ENCODE measurements at places on chromosomes 2 and 18.

DNA sequence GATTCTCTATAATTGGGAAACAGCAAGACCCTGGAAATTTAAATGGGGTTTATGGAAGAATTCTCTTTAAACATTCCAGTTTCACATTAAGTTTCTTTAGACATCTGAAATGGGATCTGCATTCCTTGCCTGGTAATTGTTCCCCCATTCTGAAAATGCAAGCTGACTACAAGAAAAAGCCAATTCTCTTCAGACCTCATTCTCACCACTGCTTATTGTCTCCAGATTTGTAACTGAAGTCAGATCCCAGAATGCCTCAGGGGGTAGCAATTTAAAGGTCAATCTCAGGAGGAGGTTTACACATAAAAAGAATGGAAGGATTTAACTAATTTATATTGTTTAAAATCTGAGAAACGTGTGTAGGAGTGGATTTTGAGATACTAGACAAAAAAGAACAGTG, 41.2 kb downstream of the COL3A1 start:
- no peak for DNase-seq

DNA sequence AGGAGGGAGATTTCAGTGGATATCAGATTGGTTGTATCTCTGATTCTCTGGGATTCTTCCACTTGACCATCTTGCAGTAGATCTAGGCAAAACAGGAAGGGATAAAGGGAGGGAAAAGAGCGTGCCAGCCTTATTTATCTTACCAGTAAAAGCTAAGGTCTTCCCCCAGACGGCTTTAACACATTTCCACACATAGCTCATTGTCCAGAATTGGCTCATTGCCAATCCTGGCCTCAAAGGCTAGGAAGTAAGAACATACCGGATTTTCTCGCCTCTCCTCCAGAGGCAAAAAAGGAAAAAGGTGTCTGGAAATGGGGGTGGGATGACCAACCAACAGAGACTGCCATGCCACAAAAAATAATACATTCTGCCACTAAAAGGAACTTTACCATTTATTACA, 411.6 kb upstream of the NRP2 start:
- DNase-seq: no peak

DNA sequence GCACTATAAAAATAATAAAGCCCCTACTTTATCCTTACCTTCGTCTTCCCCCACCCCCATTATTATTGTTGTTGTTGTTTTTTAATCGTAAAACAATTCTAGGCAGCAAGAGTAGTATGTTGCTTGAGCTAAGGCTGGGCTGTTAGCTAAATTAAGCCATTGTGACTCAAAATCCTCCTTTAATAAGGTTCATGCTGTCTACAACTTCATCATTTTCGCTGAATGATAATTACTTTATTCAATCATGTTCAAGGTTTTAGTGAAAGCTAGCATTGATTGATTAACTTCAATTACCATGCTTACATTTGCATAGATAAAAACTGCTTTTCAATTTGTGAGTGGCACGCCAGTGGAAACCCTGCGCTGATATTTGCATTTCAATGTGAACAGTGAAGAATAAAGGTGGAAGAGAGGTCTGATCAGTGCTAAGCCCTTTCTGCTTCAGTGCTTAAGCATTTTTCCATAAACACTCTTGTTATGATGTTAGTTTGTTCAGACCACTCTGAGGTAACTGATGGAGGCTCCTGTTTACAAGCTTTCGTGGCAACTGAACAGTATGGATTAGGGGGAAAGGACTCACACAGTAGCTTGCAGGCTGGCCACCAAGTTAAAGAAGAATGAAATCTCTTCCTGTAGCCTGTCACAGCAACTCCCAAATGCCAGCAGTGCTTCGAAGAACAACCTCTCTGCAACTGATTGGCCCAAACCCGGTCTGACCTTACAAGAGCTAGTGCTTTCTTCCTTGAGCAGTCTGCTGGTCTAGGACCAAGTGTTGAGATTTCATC, 156.8 kb downstream of the GPD2 start:
- no peak for DNase-seq

DNA sequence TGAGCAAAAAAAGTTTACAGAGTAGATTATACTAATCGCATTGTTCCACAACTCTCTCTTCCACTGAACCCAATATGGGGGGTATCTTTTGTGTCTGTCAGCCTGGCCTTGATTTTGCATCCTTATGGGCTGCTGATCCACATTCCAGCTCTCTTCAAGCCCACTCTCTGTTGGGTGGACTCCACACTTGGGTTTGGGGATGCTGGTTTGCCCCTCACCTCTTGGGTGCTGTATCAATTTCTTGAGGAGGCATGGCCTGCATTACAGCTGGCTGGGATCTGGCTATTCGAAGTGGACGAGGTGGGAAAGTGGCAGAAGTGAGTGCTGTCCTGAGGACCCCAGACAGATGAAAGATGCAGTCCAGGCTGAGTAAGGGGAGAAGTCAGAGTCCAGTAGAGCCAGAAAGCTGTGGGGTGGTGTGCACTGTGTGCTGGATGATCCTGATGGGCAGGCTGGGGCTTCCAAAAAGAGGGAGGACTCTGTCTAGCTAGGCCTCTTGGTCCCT, 141.4 kb downstream of the CAPN13 start:
- no peak for DNase-seq

GRCh38 chr2:27495840-27496356, 741 bp upstream of the GCKR start:
- DNase-seq: no peak

GRCh38 chr2:240876035-240876474, 7.4 kb downstream of the AGXT start:
- DNase-seq: no peak

DNA sequence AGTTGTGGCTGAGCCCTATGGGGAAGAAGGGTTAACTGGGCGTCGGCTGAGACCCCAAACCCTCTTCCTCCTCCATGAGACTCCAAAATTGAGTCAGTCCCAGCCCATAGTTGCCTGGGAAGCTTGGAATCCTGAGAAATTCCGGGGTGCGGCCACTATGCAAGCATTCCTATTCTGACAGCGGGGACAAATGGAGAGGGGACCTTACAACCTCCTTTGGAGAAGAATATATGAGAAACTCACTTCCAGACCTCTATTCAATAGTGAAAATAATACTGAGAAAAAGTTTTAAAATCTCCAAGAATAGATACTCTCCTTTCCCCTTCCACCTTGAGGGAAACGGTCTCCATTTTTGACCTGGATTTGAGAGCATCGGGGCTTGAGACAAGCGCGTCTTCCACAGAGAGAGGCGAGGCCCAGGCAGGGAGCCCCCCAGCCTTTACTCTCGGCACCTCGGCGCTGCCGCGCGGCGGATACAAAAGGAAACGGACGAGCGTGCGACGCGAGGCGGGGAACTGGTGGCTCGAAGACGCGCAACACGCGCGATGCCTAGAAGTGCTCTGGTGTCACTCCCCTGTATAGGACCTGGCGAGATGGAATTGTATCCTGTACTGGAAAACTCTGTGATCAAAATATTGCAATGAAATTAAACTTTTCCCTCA, 11.1 kb downstream of the NR4A2 start:
- no peak for DNase-seq

GRCh38 chr2:152542995-152543481, 174.2 kb downstream of the PRPF40A start:
- no peak for DNase-seq

DNA sequence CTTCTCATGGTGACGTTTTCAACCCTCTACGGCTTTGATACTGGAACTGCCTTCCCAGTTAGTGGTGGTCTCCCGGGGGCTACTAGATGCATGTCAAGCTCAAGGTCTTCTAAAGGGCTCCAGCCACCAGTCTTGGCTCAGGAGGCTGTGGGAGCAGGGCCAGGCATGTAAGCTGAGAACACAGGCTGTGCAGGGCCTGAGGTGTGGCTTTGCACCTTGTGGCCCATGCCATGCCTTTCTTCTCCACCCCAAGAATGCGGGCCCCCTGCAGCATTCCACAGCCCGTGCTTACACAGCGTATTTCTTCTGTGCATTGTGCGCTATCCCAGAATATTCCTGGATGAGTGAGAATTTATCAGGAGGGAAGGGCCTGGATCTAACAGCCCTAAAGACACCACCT, 144.9 kb downstream of the SEPTIN10 start:
- DNase-seq: no peak

DNA sequence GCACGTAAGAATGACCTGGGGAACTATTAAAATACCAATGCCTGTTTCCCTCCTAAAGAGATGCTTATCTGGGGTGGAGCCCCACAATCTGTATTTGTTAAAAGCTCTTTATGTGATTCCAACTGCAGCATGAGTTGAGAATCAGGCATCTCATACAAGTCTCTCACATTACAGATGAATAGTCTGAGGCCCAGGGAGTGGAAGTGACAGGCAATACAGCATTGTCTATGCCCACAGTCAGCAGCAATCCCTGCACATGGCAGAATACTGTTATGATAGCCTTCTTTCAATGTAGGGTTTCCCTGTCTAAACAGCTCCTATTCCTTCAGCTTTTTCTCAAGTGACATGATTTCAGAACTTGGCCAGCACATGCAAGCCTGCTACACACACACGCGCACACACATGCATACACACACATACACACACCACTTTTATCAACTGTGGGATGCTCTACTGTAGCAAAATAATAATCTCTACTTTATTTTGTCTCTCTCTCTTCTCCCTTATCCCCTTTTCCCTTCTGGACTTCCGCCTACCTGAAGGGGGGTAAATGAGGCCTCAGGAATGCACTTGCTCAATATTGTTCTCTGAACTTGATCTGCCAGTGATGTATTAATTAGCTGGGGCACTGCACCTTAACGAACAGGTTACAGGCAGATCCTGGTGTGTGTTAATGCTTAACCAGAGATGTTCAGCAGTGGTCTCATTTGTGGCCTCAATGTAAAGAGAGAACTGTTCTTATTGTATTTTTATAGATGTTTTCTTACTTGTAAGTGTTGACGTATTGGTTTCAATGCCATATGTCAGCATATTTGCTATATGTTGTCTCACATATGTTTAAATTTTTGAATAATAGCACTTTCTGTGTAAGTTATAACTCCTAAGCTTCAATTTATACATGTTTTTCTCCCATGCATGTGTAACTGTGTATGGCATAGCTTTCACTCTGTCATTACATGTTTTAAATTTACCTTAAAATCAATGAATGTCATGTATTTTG, 116.0 kb downstream of the SETBP1 start:
- no peak for DNase-seq

DNA sequence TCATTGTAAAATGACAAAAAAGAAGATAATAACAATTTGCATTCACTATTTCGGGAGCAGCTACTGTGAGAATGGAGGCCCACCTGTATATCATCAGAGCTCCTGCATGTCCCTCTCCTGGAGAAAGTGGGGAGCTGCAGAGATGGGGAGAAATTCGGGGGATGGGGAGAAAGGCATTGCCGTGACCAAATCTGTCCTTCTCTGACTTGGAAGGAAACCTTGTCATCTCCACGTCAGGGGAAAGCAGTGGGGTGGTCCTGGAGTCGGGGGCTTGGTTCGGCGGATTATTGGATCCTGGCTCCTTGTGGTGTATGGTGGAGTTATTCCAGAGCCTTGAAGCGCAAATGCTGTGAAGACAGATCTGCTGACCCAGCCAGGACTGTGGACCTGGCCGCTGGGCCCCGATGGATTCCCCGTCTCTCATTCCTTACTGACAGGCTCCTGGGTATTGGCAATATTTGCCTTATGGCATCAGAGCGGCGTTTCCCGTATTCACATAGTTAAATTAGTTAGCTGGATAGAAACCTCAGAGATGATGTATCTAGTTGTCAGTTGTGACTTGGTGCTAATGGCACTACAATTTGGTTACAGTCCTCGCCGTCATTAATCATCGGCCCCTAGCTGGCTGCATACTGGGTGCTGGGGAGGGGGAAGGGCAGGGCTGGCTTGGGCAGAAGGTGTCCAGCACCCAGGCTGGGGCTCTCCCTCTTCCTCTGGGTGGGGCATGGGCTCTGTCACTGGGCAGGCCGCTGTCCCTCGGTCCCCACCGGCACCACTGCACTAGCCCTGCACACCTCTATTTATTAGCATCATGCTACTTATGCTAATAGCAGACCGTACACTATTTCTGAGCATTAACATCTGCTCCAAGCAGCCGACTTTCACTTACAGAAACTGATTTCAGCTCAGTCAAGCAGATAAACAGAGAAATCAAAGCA, 31.7 kb downstream of the CELF4 start:
- no peak for DNase-seq

DNA sequence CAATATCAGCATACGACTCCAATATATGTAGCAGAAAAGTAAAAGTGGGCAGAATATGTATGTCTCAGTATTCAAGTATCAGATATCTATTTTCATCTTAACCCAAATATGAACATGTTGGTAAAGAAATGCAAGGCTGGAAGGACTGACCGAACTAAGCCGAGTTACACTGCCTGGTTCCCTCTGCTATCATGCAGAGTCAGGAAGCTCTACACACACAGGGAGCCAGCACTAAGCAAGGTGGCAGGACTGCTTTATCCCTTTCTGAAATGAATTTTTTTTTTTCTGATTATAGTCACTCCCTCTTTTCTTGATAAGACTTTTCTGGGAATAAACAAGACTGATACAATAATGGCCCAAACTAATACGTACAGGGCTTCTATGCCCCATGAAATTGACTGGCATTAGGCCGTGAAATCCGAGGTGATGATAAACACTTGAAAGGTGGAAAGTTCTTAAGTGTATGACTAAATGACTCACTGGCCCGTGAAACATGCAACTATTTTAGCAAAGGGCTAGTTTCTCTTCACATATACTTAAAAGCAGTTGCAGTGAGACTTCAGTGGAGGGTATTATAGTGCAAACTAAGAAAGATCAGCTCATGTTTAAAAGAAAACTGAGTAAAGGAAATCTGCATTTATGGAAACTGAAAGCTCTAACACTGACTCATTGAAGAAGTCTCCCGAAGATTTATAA, 14.9 kb downstream of the DPP4 start:
- no peak for DNase-seq

DNA sequence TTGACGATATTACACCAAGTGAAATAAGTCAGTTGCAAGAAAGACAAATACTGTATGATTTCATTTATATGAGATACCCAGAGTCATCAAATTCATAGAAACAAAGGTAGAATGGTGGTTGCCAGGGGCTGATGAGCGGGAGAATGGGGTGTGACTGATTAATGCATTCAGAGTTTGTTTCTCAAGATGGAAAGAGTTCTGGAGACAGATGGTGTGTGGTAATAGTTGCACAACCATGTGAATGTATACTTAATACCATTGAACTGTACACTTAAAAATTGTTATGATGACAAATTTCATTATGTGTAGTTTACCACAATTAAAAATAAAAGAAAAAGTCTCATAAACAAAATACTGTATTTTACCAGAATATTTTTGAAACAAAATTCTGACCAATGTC, 117.3 kb downstream of the PIGN start:
- DNase-seq: no peak

GRCh38 chr2:48469731-48470130, 60.2 kb upstream of the STON1 start:
- DNase-seq: no peak

DNA sequence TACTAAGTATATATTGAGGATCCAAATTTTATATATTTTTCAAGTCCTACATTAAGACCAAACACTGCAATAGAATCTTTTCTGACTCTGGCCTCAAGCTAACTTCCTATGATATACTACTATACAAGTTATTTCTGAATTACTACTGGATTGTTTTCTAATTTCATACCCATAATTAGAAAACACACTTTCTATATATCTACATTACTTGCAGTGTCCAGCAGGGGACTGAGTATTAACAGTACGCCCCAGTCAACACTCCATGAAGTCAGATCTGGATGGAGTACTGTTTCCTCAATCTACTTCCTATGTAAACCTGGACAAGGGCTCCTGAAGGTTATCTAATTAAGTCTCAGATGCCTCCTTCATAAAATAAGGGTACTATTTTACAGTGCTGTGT, 26.5 kb downstream of the RMP24 start:
- no peak for DNase-seq

- no peak for DNase-seq
These were observed 1060.6 kb upstream of the FANCL start for GRCh38 chr2:59301466-59302402.
